ENCODE measurements at places on chromosomes 4 and X.

DNA sequence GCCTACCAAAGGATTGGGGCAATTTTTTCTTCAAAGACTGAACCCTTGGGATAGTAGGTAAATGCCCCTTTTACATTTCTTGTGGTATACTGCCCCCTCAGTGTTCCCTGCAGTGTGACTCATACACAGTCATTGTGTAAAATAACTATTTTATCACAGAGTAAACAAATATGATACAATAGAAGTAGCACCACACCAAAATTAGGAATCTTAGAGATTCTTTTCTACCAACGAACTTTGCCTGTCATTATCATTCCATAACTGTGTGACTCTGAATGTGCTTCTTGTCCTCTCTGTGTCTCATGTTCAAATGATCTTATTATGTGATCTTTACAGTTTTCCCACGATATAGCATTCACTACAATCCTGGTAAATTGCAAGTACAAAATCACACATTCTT, 517.0 kb downstream of the ZIC3 start:
- DNase-seq = peak; percentile 15

DNA sequence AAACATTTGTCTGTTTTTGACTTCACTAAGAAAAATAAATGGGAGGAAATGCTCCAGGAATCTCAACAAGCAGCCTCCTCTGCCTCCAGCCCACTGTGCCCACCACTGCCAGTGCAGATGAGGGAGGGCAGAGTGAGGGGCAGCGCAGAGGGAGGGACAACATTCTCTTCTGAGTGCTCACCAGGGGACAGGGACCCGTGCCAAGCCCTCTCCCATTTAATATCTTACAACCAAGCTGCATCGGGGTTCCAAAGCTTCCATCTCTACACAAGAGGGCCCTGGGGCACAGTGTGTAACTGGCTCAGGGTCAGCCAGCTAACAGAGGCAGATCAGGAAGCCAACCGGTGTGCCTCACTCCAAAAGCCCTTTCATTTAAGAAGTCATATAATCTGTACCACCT, 120.4 kb downstream of the NSUN7 start:
- DNase-seq = no peak

- peak; percentile 13 for DNase-seq
Measured at GRCh38 chrX:30275498-30275897, 28.6 kb downstream of the MAGEB1 start.

DNA sequence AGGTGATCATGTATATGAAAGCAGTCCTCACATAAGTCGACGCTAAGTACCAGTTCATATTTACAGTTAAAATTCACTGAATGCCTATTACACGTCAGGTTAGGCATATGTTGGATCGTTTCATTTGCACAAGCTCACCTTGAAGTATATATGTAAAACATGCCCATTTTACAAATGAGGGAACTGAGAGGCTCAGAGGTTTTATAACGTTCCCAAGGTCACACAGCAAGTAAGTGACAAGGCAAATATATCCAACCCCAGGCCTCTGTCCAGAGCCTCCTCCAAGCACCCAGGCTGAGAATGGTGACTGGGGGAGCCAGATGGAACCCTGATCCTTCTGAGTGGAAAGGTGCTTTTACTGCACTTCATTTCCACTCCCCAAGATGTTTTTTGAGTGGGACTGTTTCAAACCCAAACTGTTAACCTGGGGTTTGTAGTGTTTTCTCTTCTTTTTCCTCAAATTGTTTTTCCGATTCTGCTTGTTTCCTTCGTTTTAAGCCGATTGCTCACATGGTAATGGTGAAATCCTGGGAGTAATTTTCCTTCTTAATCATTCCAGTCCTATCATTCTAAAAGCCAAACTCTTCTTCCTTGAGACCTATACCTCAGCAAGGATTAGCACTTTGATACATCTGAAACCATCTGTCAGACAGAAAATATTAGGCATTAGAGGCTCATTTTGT, 791 bp downstream of the SMIM20 start:
- no peak for DNase-seq

DNA sequence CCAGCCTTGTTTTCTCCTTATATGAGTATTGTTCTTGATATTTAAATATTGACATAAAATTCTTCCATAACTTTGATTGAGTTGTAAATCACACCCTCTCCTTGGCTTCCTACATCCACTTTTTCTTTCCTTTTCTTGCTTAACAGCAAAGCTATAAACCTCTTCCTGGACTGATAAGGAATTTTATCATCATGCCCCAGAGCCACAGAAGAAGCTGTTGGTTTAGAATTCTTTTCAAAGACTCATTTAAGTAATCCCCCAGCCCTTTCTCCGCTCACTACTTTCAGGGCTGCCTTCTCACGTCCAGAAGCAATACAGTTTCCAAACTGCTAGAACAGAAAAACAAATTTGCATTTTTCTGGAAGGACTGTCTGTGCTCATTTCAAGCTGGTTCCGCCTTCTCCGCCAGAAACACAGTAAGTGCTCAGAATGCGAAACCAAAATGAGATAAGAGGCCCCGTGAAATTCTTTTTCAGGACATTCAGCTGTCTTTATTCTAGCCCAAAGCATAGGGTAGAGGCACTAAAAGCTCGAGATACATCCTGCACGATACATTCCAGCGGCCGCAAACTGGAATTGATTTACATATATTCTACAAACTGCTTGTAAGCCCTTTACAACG, 849 bp downstream of the MID1 start:
- DNase-seq = no peak

DNA sequence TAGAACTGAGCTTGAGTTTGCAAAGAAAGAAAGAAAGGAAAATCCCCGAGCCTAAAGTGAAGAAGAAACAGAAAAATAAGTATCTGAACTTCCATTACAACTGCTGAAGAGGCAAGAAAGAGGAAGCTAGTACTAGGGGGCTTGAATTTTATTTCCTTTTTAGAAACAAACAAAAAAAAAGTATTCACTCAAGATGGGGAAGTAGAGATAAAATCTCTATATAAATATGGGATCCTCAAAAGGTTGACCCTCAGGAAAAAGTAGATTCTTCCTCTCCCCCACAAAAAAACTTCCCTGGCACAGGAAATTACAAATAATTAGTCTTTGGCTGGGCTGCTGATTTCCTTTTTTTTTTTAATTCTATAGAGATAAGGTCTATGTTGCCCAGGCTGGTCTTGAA, 16.0 kb downstream of the LRBA start:
- no peak for DNase-seq

GRCh38 chr4:178809921-178810320, 1367.7 kb upstream of the AGA start:
- DNase-seq = no peak

- DNase-seq = peak; percentile 16
Measured at GRCh38 chr4:11480683-11481082, 52.0 kb upstream of the HS3ST1 start.

DNA sequence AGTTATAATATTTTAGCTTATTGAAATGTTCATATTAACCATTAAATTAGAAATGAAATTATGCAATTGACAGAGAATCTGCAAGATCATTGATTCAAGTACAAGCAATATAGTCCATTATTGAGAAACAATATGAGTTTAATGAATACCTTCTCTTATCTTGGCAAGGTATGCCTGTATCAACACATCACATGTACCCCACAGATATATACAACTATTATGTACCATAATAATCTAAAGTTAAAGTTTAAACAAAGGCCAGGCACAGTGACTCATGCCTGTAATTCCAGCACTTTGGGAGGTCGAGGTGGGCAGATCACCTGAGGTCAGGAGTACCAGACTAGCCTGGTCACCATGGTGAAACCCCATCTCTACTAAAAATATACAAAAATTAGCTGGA, 514.7 kb downstream of the PCDH7 start:
- DNase-seq = no peak

- peak; percentile 67 for DNase-seq
Measured at GRCh38 chr4:11312389-11312788, 116.3 kb downstream of the HS3ST1 start.

DNA sequence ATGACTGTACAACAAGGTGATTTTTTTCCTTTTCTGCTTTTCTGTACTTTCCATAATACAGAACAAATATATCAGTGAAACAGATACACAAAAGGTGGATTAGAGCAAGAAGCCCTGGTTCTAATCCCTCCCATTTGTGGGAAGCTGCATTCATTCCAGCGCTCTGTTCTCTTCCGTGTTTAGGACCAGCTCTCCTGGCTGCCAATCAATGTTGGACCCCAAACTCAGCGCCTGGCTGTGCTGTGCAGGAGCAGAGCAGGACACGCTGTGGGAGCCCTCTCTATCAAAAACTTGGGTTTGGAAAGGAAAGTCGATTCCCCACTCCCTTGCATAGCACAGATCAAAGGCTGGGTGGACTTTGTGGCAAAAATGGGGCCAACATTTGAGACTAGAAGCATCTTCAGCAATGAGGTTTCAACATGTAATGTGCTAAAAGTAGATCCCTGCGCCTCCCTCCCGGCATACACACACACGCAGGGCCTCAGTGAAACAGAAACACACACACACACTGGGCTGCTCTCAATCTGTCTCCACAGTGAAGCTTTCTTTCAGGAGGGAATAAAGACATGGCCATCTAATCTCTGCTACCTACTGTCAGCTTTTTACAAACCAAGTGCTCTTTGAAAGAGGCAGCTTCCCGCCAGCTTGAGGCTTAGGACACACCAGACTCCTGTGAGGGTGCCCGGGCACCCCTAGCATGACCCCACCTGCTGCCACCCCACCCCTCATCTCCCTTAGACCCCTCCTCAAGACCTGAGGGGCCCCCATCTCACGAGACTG, 12.2 kb downstream of the WDR1 start:
- DNase-seq = no peak

DNA sequence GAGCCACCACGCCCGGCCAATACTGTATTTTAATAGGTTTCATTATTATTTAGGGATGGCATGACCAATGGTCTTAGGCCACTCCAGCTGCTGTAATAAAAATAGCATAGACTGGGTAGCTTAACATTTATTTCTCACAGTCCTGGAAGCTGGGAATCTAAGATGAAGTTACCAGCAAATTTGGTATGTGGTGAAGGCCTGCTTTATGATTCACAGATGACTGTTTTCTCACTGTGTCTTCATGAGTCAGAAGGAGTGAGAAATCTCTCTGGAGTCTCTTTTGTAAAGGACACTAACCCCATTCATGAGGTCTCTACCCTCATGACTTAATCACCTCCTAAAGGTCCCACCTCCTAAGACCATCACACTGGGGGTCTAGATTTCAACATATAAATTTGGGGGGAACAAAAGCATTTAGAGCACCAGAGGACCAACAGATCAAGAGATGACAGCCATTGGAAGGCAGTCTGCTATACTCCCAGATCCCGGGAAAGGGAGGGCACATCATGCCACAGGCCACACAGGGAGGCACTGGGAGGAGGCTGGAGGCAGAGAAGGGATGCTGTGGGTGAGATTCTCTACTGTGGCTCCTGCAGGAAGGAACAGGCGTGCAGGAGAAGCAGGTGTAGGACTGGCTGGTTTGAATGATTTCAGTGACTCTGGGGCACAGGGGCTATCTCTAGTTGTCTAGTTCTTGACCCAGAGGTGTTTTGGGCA, 335.8 kb upstream of the SFRP2 start:
- DNase-seq = peak; percentile 86

DNA sequence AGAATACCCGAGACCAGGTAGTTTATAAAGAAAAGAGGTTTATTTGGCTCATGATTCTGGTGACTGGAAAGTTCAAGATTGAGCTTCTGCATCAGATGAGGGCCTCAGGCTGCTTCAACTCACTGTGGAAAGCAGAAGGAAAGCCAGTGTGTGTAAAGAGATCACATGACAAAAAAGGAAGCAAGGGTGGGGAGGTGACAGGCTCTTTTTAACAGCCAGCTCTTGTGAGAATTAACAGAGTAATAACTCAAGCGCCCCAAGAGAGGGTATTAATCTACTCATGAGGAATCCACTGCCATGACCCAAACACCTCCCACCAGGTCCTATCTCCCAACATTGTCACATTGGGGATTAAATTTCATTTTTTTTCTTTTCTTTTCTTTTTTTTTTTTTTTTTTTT, 6.3 kb upstream of the YIPF6 start:
- DNase-seq = no peak

DNA sequence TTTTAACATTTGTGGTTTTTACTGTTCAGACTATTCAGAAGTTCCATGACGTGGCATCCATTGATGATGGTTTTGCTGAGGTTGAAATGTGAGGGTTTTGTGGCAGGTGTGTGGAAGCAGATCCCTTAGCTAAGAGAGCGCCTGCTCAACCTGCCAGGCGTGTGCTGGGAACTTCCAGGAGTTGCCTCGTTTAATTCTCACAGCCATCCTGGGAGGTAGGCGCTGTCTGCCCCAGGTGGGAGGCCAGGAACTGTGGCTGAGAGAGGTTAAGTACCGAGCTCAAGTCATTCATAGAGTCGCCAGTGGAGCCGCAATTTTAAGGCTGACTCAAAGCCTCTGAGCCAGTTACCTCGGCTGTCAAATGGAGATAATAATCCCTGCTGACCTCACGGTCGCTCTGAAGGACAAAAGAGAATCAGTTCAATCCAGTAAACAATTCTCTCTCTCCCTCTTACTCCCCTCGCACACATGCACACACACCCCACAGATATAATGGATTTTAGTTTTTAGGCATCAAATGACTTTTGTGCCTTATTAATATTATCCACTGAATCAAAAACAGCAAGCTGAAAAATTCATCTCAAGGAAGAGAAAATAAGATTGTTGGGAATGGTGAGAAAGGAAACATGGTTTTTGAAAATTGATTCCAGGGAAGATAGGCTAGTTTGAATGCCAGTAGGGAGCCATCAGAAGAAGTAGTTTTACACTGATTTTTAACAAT, 171.3 kb downstream of the PTTG2 start:
- peak; percentile 47 for DNase-seq

- no peak for DNase-seq
Measured at GRCh38 chr4:31896349-31896748, 1176.2 kb downstream of the PCDH7 start.

GRCh38 chr4:22237155-22237751, 278.6 kb downstream of the ADGRA3 start:
- DNase-seq = no peak
